Ureter (tissue), 1 donor: ENCODE measurements at places on chromosomes 7 and 10. TPM values are rescaled to one million over a fixed set of nuclear protein-coding genes. Genes with fewer than 3 reads are reported as not detected.

The TMEM106B gene
- 56.6 TPM for total RNA-seq

The GATA3 gene
- 310 TPM for total RNA-seq

The RNF32 gene
- 1.4 TPM for total RNA-seq

The CYP3A7 gene
- 0.75 TPM for total RNA-seq

The GPR26 gene
- not detected for total RNA-seq

The C7orf25 gene
- 6.6 TPM for total RNA-seq

The BEND7 gene
- total RNA-seq, result 22.5 TPM

- DNase-seq, result no peak
Measured at GRCh38 chr7:88377434-88377833, 70.7 kb upstream of the STEAP4 start.

DNA sequence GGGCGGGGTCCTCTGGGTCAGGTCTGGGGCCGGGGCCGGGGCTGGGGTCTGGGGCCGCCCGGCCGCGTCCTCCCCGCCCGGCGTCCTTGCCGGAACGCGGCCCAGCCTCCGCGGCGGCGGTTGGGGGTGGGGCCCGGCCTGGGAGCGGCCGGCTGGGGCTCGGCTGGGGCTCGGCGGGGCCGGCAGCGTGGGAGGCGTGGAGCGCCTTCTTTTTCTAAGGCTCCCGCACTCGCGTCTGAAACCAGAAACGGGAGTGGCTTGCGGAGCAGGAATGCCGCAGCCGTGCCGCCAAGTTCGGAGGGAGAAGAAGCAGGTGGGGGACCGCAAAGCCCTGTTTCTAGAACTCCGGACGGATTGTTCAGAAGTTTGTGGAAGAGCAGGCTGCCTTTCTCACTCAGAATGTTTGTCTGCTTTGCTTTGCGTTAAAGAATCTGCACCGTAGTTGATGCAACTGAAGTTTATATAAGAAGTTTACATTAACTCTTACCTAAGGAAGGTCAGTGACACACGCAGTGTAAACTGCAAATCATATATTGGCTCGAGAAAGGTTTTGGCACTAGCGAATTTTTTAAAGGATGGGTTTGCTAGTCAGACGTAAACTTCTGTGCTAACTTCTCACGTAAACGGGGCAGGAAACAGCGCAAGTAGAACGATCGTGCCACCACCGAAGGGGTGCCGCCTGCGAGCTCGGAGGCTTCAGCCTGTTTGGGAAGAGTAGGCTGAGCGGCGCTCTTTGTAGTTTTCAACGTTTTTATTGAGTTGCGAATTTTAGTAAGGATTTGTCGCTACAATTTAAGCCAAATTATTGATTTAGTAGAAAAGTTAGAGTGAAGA is 729 bp downstream of the DNAJB6 start:
- peak; percentile 58 for DNase-seq

DNA sequence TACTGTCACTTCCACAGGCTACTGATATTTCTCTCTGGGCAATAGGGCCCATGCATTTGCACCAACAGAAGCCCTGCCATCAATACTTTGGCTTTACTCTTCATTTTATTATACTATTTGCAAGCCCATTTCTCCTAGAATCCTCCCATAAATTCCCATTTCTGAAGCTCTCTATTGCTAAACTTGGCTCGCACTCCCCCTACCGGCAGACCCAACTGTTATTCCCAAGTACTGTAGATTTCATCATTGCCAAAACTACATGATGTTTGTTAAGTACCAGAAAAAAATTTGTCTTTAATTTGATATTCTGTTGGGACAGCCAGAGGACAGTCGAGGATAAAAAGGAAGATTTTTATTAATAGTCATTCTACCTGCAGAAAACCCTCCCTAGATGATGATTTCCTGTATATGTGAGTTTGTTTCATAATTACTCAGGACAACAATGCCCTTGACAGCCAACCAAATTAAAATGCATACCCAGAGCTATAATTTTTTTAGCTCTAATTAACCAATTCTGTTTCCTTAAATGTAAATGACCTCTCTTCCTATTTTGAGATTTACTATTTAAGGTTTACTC is 298.6 kb downstream of the REEP3 start:
- peak; percentile 63 for DNase-seq

- DNase-seq, result no peak
Measured at GRCh38 chr10:128712661-128713400, 586.6 kb upstream of the MKI67 start.

DNA sequence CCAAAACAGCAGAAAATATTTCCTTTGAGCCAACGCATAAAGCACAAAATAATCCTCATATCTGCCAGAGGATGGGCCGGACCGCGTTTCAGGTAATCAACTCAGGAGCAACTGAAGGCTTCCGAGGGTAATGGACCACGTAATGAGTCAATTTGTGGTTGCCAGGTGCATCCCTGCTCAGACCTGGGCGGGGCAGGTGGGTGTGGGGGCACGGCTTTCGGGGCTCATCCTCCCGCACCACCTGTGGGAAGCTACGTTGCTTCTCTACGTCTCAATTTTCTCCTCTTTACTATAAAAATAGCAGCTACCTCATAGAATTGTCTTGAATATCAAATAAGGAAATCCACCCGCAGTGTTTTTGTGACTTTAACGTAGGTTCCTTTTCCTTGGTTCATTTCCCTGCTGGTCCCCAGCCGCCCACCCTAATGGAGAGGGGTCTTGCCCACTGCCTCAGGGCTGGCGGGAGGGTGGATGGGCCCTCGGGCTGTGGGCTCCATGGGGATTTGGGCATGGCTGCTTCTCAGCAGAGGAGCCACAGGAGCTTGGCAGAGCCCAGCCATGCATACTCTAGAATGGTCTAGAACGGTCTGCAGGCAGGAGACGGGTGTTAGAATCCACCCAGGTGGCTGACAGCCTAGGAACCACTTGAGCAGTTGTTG is 324.7 kb downstream of the ADARB2 start:
- no peak for DNase-seq

- no peak for DNase-seq
Measured at GRCh38 chr10:62996925-62997324, 136.2 kb upstream of the NRBF2 start.

GRCh38 chr7:112298543-112299100 is 92.1 kb downstream of the ZNF277 start:
- DNase-seq, result no peak

DNA sequence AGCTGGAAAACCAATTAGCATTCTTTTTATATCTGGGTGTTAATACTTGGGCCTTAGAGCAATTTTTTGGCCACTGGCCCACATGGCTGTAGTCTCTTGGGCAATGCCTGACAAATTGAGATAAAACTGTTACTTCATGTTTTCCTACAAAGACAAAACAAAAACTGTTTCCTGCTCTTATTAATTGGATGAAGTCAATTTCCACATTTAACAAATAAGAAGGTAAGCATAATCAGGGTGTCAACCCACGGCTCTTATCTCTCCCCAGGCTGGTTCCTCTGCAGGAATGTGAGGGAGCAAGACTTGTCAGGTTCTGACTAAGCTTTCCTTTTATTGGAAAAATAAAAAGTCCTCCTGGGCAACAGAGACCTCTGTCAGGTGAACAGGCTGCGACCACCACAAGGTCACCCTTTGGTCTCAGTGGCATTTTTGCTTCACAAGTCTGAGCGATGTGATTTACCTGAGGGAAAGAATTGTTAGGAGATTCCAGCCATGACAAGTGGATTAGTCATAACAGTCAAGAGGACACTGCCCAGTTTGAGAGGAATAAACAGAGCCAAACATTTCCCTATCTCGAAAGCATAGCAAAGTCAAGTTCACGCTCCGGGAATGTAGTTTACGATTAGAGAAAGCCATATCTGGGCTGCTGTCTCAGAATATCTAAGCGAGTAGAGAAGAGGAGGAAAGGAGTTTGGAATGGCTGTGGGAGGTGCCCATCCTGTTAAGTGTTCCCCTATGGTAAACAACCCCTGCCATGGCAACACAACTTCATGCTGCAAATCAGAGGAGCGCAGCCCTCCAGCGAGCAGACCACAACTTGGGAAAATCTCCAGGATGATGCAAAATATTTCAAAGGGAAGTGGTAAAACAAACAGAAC is 144.4 kb downstream of the TES start:
- DNase-seq, result peak; percentile 50

DNA sequence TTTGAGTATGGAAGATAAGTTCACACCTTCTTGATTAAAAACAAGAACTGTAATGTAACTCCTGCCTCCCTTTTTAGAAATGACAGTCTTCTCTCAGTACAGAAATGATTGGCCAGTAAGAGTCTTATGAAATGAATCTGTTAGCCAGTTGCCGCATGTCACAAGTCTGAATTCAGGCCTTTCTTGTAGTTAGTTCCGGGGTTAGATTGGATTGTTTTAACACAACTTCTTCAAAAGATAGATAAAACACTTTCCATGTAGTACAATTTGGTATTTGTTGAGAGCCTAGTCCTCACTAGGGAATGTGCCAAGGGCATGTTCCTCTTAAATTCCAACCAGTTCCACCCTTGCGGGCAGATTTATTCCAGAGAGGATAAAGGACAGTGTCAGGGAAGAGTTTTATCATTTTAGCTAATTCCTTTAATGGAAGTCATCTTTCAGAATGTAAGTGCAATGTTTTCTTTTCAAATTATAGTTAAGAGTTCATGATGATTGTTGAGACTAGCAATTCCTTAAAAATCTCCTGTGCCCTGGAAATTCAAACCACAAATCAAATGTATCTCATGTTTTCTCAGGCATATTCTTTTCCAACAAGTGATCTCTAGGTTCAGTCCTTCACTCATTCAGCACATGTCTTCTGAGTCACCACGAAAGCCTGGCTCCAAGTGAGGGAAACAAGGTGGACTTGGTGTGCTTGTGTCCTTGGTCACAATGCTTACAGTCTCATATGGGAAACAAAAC is 4.1 kb downstream of the FHIP2A start:
- DNase-seq, result no peak

- DNase-seq, result no peak
Measured at GRCh38 chr10:90969947-90970673, 49.2 kb upstream of the ANKRD1 start.

DNA sequence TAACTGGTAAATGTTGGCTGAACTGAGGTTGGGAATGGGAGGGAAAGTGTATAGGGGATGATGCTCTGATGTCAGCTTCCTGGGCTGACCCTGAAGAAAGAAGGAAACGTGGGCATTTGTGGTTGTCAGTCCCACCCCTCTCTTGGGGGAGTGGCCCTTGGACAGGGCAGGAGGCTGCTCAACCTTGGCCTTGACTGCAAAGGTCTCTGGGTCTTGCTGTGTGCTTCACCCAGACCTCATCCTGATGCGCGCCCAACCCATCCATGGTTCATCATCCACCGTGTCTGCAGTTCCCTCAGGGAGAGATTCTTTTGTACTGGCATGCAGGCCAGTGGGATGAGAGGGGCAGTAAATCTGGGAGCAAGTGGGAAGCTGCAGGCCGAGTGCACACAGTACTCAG is 4.7 kb upstream of the ZYX start:
- no peak for DNase-seq

DNA sequence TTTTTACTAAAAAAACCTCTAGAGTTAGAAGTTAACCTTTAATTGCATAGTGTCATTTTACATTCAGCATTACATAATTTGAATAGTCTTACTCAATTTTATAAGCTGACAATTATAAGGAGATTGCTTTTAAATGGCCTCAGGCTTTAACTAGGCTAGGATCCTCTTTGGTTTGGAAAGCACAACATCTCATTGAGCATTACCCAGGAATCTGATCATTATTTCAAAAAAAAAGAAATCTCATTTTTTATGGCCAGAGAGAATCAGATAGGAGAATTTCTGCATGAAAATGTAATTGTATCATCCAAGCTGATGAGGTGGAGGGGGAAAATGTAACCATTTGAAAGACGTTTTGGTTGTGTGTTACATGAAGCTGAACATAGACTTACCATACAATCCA is 324.9 kb upstream of the POT1 start:
- no peak for DNase-seq

GRCh38 chr10:22433875-22434274 is 88.6 kb downstream of the SPAG6 start:
- DNase-seq, result no peak

GRCh38 chr10:97128039-97128492 is 57.7 kb downstream of the SLIT1 start:
- no peak for DNase-seq

GRCh38 chr10:99143011-99143410 is 92.6 kb downstream of the HPSE2 start:
- no peak for DNase-seq
